Hematopoietic multipotent progenitor cell treated with erythropoietin and hydrocortisone succinate and interleukin-3 and kit ligand, for 15 days (in vitro differentiated cells): ENCODE measurements at places on chromosomes 16 and 17.

- no peak for DNase-seq
These were observed 4.1 kb upstream of the HOXB9 start for GRCh38 chr17:48630009-48630924.

DNA sequence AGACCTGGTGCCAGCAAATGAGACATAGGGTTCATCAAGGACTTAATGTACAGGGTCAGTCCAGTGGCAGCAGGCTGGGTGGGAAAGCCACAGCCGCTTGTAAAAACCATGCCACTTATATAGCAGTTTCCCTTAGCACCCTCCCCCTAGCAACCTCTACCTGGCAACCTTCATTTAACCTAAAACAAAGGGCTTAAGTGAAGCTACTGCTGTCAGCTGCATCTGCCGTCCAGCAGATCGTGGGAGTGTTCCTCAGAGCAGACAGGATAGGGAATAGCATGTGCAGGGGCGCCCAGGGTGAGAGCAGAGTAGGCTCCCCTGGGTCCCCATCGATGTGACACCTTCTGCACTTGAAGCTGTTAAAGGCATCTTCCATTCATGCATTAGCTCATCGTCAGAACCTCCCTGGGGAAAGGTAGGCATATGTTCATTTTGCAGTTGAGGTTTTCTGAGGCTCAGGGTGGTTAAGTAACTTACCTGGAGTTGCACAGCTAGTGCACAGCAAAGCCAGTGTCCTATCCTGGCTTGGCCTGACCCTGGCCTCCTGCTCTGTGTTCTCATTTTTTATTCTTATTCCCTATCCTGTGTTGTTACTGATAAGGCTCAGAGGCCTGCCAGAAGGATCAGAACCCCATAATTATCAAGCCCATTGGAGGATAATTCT, 112.5 kb downstream of the SOCS1 start:
- DNase-seq: no peak

DNA sequence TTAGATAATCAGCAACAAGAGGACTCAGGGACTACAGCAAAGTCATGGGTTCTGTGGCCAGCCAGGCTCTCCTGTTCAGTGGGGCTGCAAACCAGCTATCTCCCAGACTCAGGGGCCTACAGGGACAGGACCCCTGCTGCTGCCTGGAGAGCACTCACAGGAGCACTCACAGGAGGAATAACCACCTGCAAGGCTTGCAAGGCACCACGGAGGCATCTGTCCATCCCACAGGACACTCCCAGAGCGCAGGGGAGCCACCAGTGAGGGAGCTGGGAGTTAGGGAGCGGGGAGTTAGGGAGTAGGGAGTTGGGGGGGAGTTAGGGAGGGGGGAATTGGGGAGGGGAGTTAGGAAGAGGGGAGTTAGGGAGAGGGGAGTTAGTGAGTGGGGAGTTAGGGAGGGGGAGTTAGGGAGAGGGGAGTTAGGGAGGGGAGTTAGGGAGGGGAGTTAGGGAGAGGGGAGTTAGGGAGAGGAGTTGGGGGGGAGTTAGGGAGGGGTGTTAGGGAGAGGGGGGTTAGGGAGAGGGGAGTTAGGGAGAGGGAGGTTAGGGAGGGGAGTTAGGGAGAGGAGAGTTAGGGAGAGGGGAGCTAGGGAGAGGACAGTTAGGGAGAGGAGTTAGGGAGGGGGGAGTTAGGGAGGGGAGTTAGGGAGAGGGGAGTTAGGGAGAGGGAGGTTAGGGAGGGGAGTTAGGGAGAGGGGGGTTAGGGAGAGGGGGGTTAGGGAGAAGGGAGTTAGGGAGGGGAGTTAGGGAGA, 5.7 kb downstream of the CANT1 start:
- no peak for DNase-seq

DNA sequence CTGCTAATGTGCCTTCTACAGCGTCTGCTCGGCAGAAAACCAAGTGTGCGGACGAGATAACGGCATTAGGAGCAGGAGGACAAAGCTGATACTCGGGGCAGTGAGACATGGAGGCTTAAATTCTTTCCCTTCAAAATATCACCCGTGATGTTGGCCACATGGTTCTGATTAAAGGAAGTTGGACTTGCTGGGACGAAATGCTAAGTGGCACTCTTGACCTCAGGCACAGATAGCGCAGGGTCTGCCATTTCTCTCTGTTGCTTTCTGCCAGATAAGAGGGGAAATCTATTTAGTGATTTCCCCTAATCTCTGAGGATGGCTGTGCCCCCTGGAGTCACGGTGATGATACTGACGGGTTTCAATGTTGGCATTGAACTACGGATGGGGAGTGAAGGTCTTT, 509.6 kb upstream of the EEF2KMT start:
- DNase-seq: no peak

DNA sequence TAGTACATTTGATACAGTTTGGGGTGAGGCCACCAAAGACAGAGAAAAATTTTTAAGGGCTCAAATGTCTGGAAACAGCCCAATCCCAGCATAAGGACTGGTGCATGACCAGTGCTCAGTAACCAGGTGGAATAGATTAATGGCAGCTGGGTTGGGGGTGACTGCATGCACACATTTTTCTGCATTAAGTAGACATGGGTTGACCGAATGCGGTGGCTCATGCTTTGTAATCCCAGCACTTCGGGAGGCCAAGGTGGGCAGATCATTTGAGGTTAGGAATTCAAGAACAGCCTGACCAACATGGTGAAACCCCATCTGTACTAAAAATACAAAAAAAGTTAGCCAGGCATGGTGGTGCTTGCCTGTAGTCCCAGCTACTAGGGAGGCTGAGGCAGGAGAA, 121.1 kb upstream of the HSBP1 start:
- no peak for DNase-seq

GRCh38 chr17:66637491-66637890, 197.4 kb upstream of the CACNG5 start:
- no peak for DNase-seq

GRCh38 chr16:14420721-14421488, 209.2 kb downstream of the PARN start:
- DNase-seq: no peak

GRCh38 chr16:76818606-76819181, 372.3 kb upstream of the MON1B start:
- no peak for DNase-seq

DNA sequence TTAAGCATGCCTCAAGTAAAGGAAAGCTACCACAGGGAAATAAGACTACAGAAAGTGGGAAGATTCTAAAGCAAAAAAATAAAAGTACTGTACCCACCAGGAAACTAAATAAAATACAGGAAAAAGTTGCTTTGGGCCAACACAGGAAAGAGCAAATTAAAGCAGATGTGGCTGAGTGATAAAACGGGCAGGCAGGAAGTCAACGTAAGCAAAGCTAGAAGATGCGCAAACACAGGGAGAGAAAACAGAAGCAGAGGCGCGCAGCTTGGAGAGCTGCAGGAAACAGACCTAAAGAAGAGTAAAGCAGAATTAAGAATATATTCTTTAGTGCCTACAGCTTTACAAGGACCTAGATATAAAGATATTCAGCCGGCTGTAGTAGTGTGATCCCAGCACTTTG, 21.7 kb downstream of the USP36 start:
- no peak for DNase-seq

- DNase-seq: no peak
These were observed 48.6 kb downstream of the TNFRSF13B start for GRCh38 chr17:16923097-16923903.

- DNase-seq: no peak
These were observed 140.6 kb downstream of the VPS53 start for GRCh38 chr17:574061-574460.

DNA sequence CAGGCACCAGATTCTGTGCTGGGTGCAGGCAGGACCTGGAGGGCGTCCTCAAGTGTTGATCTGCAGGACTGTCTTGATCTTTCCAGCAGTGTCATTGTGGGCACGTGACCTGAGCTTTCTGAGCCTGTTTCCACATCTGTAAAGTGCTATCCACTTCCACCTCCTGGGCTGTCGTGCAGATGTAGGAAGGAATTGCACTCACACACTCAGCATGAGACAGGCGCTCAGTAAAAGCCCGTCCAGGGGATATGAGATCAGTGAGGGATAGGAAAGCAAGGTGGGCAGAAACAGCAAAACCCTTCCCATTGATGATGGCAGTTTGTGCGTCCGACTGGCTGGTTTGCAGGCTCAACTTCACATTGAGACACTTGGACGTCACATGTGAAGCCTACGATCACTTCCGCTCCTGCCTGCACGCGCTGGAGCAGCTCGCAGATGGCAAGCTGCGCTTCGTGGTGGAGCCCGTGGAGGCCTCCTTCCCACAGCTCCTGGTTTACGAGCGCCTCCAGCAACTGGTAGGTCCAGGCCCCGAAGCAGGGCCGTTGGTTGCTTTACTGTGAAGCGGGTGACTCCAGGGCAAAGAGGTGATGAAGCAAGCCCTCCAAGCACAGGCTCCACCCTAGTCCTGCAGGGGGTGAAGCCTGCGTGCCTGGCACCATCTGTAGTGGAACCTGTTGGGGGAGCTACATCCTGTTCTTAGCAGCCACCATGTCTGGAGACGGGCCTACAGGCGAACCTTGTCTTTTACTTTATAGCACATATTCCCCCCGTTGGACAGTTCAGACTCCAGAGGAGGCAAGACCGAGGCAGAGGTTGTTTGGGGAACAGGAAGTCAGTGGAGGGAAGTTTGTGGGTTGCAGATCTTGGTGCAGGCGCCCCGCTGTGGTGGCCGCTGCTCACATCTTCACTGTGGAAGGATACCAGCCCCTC, 23.0 kb downstream of the METTL22 start:
- DNase-seq: peak; percentile 38

GRCh38 chr16:69273009-69273408, 38.1 kb upstream of the VPS4A start:
- no peak for DNase-seq

DNA sequence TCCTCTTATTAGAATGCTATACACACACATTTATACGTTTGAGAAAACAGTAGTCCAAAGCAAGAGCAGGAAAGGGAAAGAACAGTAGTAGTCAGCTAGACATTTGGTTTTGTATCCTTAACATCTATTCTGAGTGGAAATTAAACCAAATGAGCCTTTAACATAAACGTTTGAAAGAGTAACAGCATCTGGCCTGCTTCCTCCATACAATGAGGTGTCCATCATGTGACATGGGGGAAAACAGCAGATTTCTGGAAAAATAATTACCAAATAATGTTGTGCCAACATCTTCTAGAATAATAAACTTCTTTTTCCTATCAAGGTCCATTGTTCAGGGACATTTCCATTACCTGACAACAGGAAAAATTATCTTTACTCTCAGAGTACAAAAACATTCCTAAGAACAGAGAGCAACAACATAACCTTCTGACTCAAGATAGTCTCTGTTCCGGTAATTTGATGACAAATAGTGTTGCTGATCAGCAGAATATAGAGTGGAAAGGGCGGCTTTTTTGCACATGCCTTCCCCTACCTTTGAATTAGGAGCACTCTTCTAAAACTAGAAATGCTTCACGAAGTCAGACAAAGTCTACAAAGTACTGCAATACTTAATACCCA, 20.2 kb downstream of the CYTH1 start:
- no peak for DNase-seq
